ENCODE measurements at places on chromosomes 13 and 19.

DNA sequence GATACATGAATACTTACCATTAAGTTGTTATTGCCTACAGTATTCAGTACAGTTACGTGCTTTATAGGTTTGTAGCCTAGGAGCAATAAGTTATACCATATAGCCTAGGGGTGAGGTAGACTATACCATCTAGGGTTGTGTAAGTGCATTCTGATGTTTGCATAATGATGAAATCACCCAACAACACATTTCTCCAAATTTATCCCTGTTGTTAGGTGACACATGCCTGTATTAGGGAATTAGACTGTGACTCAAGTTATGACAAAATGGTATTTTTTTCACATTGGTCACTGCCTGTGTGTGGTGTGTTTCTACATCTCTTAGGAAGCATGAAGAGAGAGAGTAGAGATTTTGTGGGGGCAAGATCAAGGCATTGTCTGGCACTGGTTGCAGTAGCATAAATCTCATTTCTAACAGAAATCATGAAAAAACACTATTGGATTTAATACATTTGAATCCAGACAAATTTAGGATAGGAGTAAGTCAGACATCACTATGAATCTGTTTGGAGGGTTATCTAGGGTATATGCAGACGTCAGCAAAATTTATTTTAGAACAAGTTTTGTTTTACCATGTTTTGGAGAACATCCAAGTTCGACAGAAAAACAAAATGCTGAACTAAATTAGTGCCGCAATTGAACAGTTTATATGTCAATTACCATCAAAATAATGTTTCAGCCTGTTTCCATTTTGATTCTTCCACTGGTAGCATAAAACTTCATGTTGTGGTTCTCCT, 332.1 kb downstream of the LMO7 start:
- peak; percentile 30 for DNase-seq

GRCh38 chr19:38229585-38230073, 5.6 kb upstream of the DPF1 start:
- DNase-seq = peak; percentile 70

DNA sequence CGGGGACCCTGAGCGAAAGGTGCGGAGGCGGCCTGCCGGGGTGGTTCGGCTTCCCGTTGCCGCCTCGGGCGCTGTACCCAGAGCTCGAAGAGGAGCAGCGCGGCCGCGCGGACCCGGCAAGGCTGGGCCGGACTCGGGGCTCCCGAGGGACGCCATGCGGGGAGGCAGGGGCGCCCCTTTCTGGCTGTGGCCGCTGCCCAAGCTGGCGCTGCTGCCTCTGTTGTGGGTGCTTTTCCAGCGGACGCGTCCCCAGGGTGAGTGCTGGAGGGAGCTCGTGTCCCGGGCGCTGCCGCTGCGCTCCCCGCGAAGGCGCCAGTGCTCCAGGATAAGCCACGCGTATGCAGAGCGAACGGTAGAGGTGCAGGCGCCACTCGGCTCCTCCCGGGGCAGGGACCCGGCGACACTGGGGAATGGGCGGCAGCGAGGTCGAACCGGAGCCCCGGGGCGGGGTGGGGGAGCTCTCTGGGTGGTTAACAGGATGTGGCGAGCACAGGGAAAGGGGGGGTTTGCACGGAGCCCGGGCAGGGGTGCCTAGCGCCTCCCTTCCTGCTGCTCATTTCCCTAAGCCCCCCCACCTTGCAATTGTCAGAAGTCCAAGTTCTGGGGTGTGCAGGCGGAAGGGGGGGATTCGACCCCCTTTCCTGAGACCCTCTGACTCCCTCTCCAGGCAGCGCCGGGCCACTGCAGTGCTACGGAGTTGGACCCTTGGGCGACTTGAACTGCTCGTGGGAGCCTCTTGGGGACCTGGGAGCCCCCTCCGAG, at the start of gene IL27RA:
Gene IL27RA (plus strand): TSS at position 44 of the 762 bp plus-strand sequence. CDS start 111 bp downstream, at position 155.
- no peak for DNase-seq

- no peak for DNase-seq
Measured at GRCh38 chr19:49327878-49328544, 3.0 kb upstream of the SLC6A16 start.

GRCh38 chr13:108313382-108313781, 43.9 kb downstream of the TNFSF13B start:
- no peak for DNase-seq

DNA sequence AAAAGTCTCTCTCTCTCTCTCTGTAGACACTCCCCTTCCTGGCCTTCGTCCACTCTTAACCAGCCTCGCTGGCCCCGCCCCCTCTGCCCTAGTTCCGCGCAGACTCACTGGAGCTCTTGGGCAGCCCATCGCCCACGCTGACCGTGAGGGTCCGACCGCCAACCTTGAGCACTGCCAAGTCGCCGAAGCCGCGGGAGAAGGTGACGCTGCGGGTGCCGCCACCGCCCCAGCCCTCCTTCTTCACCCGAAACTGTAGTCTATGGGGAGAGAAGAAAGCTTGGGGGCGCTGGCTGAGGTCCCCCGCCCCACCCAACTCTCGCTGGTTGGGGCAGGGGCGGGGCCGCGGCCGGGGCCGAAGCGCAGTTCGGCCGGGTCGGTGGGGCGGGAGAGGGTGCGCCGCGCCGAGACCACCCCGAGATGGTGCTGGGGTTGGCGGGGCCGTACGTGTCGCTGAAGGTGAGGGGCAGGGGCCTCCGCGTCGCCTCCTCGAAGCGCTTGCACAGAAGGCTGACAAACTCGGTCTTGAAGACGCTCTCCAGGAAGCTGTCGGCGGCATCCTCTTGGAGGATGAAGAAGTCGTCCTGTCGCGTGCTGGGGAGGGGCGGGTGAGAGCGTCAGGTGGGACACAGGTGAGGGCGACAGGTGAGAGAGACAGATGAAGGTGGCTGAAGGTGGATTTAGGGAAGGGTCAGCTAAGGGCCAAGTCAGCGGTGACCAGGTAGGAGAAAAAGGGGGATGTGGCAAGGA, 12.6 kb upstream of the ZNF414 start:
- peak; percentile 66 for DNase-seq

All from skeletal muscle cell (primary cell).